ENCODE measurements at places on chromosomes 2 and 18.

GRCh38 chr2:223169830-223170605, 118.0 kb downstream of the KCNE4 start:
- DNase-seq = no peak

DNA sequence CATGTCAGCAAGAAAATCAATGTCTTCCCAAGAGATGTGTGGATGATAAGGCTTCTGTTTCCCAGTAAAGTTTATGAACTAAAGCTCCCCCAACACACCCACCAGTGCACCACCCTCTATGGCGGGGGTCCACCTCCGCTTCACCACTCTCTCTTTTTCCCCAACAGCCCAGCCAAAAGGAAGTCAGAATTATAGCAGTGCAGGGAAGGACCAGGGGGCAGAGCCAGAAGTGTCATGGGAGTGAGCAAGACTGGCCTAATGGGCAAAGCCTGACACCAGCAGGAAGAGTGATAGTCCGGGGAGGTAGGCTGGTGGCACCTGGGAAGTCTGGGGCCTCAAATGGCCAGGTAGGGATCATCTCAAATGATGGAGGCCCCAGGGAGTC, 167.7 kb downstream of the ZFP36L2 start:
- no peak for DNase-seq

DNA sequence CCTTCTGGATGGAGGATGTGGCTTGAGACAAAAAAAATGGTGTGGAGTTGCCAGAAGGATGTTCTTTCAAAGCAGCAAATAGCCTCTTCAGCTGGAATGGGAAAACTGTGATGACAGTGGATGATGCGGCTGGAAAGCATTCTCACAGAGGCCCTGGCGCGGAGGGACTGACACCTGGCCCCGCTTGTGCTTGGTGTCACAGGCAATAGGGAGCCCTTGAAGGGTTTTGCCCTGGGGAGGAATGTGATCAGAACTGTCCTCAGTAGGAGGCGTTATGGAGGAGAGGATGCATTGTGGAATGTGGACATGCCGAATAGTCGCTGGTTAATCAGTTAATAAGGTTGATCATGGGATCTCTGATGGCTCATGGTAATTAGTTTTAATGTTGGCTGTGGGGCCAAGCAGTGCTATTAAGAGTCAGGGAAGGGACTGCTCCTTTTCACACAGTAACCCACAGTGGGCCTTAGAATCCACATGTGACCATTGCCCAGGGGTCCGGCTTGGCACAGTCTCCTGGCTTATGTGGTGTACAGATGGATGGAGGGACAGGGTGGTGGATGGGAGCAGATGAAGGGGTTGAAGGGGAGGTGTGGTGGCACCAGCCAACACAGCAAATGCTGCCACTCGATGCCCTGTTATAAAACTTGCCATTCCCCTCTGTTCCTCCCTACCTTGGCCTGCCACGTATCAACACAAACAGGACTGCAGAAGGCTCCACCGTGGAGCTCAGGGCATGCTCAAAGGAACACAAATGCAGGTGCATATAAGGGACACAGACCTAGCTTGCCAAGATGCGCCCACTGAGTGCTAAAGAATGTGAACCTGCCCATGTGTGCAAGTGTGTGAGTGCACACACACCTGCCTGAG, 71.7 kb downstream of the CIB4 start:
- peak; percentile 22 for DNase-seq

DNA sequence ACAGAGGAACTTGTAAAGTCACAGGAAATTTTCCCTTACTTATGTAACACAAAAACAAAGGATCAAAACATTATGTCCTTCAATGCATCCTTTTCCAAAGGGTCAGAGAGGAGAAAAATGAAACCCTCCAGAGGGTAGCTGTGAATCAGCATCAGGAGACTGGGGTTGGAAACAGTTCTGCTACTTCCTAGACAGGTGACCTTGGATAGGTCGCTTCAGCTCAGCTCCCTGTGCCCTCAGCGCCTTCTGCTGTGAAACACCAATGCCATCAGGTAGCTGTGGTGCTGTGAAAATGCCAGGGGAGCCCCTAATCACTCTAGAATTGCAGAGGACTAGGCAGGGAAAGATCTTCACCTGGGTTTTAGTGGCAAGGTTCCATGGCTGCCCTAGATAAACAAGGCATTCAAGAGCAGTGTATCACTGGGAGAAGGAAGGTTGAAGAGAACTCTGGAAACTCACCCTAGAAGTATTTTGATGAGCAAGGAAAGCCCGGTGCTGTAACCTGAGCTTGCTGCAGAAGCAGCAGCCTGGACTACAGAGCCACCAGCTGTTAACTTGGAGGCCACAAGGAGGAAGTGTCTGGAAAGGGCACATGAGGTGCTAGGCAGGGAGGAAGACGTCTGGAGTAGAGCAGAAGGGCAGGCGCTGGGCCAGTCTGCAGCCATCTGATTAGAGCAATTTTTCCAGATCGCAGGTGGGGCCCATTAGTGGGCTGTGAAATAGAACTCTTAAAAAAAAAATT, 100.7 kb upstream of the MCFD2 start:
- DNase-seq = no peak

DNA sequence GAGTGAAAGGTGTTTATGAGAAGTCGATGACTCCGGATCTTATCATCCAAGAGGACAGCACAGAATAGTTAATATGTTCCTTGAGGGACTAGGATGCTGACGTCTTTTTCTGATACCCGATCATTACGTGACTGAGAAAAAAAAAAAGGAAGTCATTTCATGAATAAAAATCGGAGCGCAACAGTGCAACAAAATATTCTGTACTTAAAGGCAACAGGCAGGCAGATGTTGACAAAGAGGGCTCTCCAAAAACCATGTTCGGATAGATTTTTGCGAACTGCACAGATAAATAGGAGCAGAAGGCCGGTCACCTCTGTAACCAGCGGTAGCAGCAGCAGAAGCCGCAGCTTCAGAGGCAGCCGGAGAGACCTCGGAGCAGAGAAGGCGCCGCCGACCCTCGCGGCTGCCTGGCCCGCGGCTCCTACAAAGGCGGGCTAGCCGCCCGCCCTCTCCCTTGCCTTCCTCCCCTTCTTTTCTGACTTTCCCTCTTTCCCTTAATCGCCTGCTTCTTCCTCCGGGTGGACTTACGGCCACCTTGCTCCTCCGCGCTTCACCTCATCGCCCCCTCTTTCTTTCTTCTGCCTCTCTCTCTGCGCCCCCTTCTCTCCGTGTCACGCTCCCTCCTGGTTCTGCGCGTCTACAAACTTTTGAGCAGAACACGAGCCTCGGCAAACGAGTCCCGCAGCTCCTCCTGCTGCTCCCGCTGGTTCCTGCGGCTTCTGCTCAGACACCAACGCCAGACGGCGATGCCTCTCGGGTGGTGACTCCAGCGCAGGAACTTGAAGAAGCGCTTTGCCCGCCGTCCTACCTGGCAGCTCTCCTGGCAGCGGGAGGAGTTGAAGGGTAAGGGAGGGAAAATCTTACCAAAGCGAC, at the start of gene ADCYAP1:
TSS of gene ADCYAP1 (plus strand) at position 654 of the 873 bp plus-strand sequence. CDS start 516 bp downstream, outside the sequence.
- DNase-seq = no peak

DNA sequence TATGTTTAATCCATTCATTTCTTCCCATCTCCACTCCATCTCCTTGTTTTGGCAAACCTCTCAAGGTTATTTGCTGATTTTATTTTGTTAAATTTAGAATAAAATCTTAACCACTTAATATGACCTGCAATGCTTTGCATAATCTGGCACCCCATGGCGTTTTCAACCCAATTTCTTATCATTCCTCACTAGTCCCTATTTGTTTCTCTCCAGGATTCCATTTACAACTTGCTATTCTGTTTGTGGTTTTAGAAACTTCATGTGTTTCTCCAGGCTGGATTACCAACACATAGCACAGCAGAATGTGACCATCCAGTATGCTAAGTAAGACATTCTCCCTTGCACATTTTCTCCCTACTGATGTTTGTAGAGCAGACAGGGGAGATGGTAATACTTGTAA, 749.2 kb upstream of the FSHR start:
- DNase-seq = no peak

GRCh38 chr18:23085066-23085465, 50.2 kb upstream of the CABLES1 start:
- no peak for DNase-seq
